ENCODE measurements at places on chromosomes 16 and 17. TPM values are rescaled to one million over a fixed set of nuclear protein-coding genes. Genes with fewer than 3 reads are reported as not detected.

DNA sequence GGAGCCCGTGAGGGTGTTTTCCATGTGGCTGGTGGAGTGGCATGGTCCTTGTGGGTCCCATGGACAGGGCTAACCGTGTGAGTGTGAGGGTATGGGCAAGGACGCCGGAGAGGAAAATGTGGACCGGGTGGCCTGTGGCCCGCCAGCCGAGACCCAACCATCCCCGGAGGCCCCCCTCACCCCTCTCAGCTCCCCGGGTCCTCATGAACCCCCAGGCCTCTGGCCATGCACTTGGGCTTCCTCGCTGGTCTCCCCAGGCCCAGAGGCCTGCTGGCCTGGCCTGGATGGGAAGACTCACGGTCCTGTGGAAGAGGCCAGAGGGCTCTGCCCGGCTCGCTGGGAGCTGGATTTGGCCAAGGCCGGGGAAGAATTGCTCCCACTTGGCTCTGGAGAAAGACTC is 13.1 kb downstream of the RAP1GAP2 start:
- DNase-seq: no peak

CTRB2 gene
- total RNA-seq: not detected

SLC16A6 gene
- not detected for total RNA-seq

DNA sequence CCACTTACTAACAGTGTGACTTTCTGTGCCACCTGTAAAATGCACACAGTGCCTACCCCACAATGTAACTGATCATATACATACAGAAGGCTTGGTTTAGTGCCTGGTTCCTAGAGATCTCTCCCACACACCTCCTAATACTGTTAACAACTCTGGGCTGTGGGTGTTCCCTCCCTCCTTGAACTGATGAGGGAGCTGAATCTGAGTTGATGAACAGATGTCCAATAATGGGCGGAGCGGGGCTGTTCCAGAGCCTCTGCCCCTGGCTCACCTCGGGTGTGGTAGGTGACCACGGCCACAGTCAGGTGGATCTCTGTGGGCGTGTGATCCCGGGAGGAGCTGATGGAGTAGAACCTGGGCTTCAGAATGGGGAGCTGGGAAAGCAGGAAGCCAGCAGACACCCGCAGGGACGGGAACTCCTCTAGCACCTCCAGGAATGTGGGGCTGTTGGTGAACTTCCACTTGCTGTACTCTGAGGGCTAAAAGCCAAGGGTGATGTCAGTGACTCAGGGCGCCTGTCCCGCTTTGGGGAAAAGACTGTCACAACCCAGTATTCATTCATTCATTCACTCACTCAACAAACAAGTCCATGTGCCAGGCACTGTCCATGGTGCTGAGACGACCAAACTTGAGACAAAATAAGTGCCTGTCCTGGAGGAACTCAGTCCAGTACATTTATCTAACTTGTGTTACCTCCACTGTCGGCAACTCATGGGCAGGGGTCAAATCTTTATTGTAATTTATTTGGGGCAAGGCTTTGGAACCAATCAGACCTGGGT is 37.6 kb downstream of the NOS2 start:
- no peak for DNase-seq

TP53TG3F gene
- not detected for total RNA-seq

All from HT1080 (cell line).